Karpas-422 (cell line): ENCODE measurements at places on chromosomes 16 and 17.

GRCh38 chr17:1628856-1629503 is 346 bp upstream of the SLC43A2 start:
- peak; percentile 98 for DNase-seq

DNA sequence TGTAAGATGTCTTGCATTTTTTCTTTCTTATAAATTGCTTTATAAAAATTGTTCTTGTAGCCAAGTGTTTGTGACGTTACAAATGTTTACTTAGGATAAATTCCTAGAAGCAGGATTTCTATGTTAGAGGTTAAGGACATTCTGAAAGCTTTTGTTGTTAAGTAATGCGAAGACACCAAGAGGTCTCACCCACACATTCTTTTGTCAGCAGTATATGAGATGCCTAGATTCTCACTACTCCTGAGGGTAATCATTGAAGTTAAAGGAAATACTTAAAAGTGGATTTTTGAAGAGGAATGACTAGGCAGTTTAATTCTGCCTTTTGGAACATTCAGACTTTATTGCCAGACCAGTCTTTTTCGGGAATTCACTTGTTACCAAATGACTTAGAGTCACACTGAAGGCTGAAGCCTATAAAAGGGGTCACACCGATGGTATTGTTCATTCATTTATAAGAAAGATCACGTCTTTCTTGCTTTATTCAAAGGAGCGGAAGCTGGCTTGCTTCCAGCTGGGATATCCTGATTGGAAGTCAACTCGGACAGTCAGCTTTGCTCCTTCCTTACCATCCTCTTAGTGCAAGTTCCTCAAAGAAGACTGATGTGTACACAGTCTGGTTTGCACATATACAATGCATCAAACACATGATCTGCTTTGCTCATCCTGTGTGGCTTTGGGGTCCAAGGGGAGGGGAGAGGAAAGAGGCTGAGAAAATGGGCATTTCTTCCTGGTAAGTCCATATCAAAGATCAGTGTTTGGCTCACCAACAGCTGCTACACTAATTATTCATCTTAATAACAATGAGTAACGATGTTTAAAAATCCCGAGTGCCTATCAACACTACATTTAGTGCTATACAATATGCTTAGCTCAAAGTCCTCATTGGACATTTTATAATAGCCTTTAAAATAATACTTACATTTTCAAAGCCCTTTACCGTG is 160.0 kb downstream of the MAP2K6 start:
- no peak for DNase-seq

DNA sequence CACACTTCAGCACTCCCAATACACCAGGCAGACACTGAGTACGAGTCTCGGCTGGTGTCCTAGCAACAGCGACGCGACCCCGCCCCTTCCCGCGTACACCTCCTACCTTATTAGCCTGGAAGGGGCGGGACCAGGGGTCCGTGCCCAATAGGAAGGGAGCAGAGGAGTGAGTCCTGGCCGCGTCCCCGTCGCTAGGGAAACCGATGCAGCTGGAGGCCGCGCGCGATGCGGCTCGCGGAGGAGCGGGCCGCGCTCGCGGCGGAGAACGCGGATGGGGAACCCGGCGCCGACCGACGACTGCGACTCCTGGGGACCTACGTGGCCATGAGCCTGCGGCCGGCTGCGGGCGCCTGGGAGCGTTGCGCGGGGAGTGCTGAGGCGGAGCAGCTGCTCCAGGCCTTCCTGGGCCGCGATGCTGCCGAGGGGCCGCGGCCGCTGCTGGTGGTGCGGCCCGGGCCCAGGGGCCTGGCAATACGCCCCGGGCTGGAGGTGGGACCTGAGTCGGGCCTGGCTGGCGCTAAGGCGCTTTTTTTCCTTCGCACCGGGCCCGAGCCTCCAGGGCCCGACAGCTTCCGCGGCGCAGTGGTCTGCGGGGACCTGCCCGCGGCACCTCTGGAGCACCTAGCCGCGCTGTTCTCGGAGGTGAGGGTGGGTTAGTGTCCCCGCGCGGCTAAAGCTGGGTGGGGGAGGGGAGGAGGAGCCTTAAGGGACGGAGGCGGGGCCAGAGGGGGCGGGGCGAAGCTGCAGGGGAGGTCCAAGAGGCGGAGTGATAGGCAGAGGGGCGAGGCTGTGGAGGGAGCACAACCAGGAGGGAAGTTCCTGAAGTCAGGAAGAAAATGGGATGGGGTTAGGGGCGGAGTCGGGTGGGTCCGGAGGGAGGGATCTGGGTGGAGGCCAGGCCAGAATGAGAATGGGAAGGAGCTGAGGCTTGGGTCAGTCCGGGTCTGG is at the start of gene DNAH9:
TSS of gene DNAH9 (plus strand) at position 197 of the 948 bp plus-strand sequence. CDS start at position 226, 29 bp downstream.
- DNase-seq, result no peak

- DNase-seq, result no peak
These were observed 27.7 kb downstream of the TNS4 start for GRCh38 chr17:40473573-40474365.

GRCh38 chr17:56292010-56292409 is 138.7 kb downstream of the ANKFN1 start:
- DNase-seq, result no peak

DNA sequence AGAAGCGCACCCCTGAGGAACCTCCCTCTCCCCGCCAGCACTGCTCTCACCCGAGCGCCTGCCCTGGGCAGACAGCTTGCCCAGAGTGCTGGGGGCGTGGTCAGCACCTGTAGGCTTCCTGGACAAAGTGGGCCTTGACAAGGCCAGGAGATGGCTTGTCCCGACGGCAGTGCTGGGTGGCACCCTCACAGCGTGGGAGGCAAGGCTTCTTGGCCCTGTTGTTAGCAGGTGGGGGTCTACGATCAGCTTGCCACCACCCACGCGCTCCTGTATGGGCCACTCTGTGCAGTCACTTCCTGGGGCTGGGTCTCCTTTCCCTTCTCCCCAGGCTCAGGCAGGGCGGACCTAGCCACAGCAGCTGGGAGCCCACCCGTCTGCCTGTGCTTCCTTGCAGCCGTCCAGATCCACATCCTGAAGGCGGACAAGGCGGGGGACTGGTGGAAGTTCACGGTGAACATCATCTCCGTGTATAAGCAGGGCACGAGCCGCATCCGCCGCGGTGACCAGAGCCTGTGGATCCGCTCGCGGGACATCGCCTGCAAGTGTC is 218.0 kb downstream of the NTN1 start:
- DNase-seq, result no peak

DNA sequence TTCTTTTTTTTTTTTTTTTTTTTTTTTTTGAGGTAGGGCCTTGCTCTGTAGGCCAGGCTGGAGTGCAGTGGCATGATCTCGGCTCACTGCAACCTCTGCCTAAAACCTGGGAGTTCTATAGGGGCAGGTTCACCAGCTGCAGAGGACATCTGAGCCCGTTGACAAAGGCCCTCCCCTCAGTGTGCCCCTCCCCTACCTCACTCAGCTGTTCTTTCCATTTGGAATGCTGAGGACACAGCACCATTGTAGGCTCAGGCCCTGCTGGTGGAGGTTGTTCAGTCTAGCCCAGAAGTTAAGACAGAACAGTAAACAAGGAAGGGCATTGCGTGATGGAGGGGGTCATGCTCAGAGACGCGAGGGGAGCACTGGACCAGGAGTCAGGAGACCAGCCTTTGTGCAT is 21.8 kb upstream of the KIF19 start:
- no peak for DNase-seq

DNA sequence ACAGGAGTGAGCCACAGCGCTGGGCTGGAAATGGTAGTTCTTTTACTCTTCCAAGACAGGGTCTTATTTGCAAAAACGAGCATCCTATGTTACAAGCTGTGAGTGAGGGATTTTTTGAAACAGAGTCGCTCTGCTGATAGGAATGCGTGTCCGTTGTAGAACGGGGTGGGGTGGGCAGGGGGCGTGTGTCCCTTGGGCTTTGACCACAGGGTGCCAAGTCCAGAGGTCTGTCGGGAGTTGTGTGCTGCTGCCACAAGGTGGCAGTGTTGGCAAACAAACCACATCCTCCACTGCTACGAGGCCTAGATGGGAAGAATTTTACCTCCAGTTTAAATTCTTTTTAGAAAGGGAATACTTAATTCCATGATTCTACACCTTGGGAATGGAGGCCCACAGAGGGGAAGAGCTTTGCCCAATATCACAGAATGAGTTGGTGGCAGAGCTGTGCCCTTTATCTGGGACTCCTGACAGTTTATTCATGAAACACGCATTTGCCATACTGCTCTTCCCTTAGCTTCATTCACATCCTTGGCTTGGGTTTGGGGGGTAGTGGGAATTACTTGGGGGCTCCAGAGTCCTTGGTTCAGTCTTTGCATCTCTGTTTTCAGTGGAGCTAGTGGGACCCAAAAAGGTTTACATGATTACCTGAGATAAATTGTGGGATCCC is 30.6 kb upstream of the ETV4 start:
- DNase-seq, result peak; percentile 82

GRCh38 chr17:219696-220095 is 38.2 kb upstream of the DOC2B start:
- DNase-seq, result no peak

GRCh38 chr17:49393491-49394255 is 21.0 kb downstream of the PHB1 start:
- DNase-seq, result peak; percentile 71

DNA sequence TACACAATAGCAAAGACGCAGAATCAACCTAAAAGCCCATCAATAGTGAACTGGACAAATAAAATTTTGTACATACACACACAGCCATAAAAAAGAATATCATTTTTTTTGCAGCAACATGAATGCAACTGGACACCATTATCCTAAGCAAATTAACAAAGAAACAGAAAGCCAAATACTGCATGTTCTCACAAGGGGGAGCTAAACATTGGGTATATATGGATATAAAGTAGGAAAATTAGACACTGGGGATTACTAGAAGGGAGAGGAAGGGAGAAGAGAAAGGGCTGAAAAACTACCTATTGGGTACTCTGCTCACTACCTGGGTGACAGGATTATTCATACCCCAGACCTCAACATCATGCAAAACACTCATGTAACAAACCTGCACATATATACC is 28.2 kb downstream of the ADAMTS18 start:
- no peak for DNase-seq

- DNase-seq, result peak; percentile 61
These were observed 9.6 kb upstream of the EIF1 start for GRCh38 chr17:41678907-41679739.

DNA sequence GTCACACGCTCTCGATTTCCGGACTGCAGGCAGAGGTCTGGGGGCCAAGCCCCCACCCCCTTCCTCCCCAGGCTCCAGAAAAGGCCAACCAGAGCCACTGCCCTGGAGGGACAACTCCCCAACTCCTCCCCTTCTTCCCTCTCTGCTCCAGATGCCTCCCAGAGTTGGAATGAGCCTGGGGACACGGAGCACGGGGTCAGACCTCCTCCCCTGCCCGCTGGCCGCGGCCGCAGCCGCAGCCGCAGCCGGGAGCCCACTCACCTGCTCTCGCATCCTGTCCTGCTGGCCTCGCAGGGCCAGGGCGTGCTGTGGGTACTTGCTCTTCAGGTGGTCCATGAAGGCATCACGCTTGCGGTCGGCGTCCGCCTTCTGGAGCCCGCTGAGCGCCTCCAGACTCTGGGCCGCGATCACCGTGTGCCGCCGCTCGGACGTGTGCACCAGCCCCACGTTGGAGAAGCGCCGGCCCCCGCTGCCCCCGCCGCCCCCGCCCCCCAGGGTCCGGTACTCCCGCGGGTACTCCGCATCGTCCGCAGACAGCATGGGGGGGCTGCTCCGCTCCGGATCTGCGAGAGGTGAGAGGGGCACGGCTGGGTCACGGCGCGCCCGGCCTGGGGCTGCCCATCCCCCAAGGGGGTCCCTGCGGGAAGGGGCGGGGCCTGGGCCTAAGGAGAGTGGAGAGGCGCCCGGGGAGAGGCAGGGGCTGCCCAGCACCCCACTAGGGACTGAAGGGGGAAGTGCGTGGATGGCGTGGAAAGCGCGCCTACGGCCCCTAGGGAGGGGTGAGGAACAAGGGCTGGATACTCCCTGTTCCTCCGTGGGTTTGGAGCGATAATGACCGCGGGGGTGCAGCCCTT is 27.3 kb downstream of the SRCIN1 start:
- DNase-seq, result no peak

DNA sequence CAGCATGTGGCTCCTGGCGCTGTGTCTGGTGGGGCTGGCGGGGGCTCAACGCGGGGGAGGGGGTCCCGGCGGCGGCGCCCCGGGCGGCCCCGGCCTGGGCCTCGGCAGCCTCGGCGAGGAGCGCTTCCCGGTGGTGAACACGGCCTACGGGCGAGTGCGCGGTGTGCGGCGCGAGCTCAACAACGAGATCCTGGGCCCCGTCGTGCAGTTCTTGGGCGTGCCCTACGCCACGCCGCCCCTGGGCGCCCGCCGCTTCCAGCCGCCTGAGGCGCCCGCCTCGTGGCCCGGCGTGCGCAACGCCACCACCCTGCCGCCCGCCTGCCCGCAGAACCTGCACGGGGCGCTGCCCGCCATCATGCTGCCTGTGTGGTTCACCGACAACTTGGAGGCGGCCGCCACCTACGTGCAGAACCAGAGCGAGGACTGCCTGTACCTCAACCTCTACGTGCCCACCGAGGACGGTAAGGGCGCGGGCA is 645 bp downstream of the NLGN2 start:
- no peak for DNase-seq

DNA sequence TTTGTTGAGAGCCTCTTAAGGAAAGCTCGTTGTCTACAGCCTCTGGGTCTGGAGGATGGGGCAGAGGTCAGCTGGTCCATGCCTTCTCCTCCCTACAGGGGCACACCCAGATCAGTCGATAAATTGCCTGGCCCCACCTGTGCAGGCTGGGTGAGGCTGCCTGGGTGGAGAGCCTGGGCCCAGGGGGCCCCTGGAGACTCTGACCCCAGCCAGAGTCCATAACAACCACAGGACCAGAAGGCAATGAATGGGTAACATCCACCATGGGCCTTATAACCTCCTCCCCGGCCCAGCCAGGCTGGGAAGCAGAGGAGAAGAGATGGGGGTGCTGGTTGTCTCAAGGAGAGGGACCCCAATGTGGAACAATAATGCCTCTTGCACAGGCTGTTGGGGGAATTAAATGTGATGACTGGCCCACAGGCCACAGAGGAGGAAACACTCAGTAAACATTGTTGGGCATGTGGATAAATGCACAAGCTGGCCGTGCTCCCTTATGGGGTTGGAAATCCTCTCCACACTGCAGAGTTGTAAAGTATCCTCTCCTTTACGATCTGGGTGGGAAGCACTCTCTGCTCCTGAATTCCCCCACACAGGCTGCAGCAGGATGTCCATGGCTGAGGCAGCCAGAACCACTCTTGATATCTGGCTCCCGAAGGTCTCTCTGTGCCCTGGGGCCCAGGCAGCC is 56.7 kb upstream of the TOB1 start:
- no peak for DNase-seq

DNA sequence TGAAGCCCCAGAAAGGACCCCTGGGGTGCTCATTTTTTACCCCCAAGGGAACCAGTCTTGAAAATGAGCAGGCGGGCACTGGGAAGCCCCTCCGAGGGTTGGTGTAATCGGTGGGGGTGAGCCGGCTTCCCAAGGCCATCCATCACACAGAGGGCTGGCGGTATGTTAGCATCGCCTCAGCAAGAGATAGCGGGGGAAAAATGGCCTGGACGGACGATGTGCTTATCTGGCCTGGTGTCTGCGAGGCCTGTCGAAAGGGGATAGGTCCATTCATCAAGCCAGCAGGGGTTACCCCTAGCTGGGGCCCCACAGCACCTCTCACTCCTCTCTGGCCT is 188.9 kb downstream of the IRF8 start:
- DNase-seq, result no peak
